SIG-M5 (cell line): ENCODE measurements at places on chromosomes 12 and 14.

- no peak for DNase-seq
These were observed 65.3 kb upstream of the LRFN5 start for GRCh38 chr14:41541333-41541732.

DNA sequence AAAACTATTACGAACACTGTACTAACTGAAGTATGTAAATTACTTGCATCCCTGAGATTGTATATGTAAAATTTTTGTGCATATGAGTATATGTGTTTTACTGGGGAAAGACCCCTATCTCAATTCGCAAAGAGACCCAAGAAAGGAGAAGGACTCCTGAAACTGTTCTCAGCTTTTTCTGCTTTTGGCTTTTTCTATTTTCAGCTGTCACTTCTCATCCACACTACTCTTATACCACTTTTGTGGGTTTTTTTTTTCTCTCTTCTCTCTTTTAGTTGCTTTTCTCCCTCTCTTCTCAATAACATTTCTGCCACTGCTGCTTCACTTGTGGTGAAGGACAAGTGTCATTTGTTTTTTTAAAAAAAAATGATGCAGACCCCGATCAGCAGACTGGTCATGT, 39.8 kb downstream of the NIN start:
- DNase-seq, result no peak

- DNase-seq, result no peak
These were observed 113.9 kb downstream of the AEBP2 start for GRCh38 chr12:19553175-19553574.

- DNase-seq, result no peak
These were observed 16.0 kb downstream of the RPS6KL1 start for GRCh38 chr14:74906925-74907521.

- no peak for DNase-seq
These were observed 2.0 kb upstream of the SLC2A3 start for GRCh38 chr12:7937833-7938506.
